Endothelial cell of umbilical vein (primary cell): ENCODE measurements at places on chromosomes 13 and 19.

DNA sequence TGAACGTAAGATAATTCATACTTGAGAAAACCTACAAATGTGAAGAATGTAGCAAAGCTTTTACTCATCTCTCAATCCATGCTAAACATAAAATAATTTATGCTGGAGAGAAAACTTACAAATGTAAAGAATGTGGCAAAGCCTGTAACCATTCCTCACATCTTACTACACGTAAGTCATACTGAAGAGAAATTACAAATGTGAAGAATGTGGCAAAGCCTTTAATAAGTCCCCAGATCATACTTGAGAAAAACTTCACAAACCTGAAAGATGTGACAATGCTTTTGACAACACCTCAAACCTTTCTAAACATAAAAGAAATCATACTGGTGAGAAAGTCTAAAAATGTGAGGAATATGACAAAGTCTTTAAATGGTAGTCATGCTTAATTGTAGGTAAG is 89.4 kb downstream of the ZNF675 start:
- DNase-seq = no peak

DNA sequence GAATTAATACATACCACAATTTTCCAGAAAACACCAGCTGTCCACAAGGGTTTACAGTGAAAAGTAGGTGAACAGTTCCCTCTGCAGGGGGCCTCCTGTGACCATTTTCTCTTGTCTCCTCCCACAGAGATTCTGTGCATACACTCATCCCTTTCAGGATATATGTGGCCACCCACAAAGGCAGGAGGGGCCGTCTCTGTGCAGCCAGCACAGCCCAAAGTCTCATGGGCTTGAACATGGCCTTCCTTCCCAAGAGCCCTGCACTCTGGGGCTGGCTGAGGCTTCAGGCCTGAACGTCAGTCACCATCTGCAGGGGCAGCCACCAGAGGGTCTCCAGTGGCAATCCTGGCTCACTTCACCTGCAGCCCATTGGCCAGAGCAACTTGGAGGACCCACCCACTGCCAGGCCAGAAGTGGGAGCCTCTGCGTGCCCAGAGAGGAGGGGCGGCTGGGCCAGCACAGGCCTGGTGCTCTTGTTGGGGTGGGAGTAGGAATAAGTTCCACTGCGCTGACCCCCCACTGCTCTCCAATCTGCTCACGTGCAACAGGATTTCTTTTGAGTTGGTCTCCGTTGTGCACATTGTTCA is 25.1 kb downstream of the TMEM161A start:
- DNase-seq = no peak

- no peak for DNase-seq
Observed at GRCh38 chr13:93316841-93317240, 90.2 kb downstream of the GPC6 start.

DNA sequence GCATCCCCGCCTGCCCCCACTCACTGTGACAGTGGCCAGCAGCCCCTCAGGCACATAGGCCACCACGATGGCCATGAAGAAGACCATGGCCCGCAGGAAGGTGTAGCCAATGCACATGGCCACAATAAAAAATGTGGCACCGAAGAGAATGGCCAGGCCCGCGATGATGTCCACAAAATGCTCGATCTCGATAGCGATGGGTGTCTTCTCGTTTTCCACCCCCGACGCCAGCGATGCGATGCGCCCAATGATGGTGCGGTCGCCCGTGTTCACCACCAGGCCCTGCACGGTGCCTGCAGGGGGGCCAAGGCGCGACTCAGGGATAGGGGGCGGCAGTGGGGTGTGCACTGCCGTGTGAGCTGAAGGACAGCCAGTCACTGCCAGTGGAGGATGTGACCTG is 3.7 kb downstream of the ATP4A start:
- no peak for DNase-seq

DNA sequence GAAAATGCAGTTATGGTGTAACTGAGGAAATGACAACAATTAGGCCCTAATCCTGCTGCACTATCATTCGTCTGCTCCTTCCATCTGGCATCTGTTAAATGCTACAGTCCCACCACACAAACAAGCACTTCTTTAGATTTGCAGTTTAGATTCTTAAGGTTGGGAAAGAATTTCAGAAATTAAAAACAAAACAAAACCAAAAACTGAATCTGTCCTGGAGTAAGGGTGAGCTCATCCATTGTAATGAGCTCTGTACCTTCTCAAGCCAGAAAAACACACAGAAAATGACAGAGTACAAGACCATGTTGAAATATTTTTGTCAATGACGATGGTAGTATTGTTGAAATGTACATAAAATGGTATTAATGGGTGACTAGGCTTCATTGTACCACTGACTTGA is 28.3 kb downstream of the SMAD9 start:
- no peak for DNase-seq

DNA sequence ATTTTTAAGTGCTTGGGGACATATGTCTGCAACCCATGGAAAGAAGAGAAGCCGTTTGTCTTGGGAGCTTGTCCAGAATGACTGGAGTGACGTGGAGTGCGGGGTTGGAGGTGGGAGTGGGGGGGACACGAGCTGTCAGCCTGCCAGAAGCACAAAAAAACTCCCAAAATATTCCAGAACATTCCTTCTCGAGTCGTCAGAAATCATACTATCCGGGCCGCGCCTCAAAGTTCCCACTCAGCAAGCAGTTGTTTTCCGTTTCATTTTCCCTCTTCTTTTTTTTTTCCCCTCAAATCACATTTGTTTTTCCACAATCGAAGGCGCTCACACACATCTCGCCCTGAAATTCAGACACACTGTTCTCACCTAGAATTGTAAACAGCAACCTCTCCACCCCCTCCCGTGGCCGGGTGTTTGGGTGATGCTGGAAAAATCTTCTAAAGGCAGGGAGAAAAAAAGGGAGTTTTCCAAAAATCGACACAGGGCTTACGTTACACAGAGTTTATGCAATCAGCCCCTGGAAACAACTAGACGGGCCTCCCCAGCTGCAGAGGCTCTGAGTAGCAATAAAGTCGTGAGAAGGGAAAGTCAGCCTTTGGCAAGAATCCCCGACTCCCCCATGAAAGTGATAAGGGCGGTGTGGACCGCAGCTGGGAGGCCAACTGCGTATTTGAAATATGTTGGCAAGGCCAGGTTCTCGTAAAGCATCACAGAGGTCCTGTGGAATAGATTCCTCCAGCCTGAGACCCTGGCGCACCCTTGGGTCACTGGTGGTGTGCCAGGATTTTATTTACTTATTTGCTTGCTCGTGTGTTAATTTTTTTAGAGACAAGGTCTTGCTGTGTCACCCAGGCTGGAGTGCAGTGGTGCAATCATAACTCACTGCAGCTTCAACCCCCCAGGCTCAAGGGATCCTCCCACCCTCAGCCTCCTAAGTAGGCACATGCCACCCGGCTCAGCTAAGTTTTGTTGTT is 31.2 kb upstream of the KLF2 start:
- peak; percentile 88 for DNase-seq

GRCh38 chr19:2320049-2320448 is 8.3 kb downstream of the LSM7 start:
- DNase-seq = no peak
